ENCODE measurements at places on chromosomes 6 and 20.

- no peak for DNase-seq
These were observed 294.2 kb downstream of the FOXC1 start for GRCh38 chr6:1903780-1904465.

GRCh38 chr6:91694016-91694654 lies 1107.3 kb upstream of the MAP3K7 start:
- no peak for DNase-seq

DNA sequence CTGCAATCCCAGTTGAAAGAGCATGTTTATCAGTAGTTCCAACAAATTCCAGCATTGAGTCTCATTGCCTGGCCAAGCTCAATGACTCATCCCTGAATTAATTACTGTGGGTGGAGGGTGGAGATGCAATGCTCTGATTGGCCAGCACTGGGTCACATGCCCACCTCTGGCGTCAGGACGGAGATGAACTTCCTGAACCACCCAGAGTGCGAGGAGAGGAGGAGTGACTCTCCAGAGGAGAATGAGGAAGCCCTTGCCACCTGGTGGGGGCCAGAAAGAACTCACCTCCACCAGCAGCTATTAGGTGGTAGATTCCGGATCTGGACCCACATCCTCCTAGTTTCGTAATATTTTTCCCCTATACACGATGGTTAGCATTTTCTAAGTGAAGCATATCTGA lies 283.9 kb downstream of the TBC1D7 start:
- DNase-seq: no peak

GRCh38 chr6:160999516-160999915 lies 7.9 kb downstream of the MAP3K4 start:
- no peak for DNase-seq

- no peak for DNase-seq
These were observed 301.2 kb upstream of the HSF2 start for GRCh38 chr6:122098201-122098678.

- no peak for DNase-seq
These were observed 148.8 kb downstream of the PREX1 start for GRCh38 chr20:48679011-48679410.

DNA sequence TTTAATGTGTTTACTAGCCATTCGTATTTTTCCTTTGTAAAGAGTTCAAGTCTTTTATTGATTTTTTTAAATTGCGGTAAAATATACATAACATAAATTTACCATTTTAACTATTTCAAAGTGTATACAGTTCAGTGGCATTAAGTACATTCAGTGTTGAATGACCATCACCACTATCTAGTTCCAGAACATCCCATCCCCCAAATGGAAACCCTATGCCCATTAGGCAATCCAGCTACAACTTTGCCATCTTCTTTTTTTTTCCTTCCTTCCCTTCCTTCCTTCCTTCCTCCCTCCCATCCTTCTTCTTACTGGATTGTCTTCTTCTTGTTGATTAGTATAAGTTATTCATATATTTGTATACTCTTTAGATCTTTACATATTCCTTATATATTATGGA lies 8.6 kb downstream of the LPIN3 start:
- DNase-seq: no peak

GRCh38 chr6:74166849-74167248 lies 470.8 kb downstream of the CD109 start:
- DNase-seq: no peak

- DNase-seq: no peak
These were observed 10.6 kb downstream of the ULBP3 start for GRCh38 chr6:150058231-150058792.

DNA sequence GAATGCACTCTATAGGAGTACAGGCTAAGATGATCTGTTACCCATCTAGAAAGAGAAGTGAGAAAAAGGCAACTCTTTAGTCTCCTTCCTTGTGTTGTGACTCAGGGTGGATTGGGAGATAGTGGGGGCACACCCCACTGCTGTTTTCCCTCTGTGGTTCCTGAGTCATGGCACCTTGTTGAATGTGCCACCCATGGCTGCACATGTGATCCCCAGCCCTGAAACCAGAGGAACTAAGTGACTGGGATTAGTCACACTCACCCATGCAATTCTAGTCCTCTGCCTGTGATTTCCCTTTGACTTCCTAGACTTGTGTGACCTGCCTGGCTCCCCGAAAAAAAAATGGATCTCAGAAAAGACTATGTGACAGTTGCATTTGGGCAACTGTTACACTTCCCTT lies 48.6 kb upstream of the HTR1B start:
- no peak for DNase-seq

- no peak for DNase-seq
These were observed 9.3 kb upstream of the OGFRL1 start for GRCh38 chr6:71279321-71279720.

DNA sequence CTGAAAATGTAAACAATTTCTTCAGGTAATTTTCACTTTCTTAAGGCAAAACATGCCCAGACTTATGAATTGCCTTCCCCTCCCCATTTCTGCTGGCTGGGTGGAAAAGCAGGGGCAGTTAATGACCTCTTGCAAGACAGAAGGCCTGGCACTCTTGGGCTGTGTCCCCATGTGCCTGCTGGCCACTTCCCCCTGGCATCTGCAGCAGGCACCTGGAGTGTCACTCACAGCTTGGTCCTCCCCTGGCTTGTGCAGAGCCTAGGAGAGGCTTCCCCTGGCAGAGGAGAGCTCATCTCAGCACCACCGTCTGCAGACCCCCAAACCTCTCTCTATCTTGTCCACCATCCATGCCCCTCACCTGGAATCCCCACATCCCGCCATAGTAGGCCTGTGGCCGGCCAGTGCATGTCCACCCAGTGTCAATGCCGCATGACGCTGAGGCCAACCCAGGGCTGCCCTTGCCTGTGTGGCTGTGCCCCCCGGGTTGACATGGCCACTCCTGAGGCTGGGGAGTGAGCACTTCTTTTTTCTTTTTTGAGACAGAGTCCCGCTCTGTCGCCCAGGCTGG lies 83.5 kb upstream of the SLC22A23 start:
- no peak for DNase-seq

GRCh38 chr6:150503586-150504339 lies 95.9 kb upstream of the PLEKHG1 start:
- no peak for DNase-seq

DNA sequence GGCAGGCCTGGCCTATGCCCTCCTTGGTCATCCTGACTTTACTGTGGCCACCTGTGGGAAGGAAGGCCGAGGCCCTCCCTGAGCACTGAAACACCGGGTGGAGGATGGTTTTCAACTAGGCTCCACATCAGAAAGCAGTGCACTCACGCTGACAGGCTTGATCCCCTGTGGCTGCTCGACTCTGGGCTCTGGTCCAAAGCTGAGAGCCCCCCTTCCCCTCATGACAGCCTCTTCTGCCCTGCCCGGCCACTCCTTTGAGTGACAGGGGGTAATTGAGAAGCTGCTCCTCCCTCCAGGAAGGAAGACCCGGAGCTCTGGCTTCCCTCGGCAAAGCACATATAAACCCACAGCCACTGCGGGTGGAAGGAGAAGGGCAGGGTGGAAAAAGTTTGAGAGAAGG lies 43.6 kb downstream of the MUC22 start:
- DNase-seq: no peak

DNA sequence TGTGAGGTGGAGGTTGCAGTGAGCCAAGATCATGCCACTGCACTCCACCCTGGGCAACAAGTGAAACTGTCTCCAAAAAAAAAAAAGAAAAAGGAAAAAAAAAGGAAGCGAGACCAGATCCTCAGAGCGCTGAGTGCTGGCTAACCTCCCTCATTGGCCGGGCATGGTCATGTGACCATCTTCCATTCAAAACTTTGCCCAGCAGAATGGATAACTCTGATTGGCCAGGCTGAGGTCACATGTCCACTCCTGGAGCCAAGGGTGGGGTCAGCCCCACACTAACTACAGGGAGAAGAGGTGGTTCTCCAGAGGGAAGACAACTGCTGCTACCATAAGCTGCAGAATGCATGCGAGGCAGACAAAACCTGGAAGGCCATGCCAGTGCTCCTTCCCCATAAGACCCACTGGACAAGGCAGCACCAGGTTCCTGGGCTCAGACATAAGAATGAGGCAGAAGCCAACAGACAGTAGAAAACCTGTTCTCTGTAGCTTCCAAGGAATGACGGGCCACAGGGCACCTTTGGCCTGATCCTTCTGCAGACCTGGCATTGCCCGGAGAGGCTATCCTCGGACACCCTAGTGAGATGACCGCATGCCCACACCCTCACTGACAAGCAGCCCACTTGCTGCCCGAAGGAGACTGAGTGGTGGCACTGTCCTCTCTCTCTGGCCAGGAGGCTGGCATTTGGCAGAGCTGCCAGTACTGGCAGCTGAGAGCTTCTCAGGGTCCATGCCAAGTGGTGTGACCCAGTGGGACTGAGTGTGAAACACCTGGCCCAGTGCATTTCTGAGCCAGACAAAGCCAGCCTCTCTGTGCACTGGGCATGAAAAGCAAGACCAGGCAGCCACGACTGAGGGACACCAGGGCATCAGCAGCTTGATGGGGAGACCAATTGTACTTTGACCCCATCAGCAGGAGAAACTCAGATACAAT lies 311.9 kb upstream of the SULF2 start:
- no peak for DNase-seq

DNA sequence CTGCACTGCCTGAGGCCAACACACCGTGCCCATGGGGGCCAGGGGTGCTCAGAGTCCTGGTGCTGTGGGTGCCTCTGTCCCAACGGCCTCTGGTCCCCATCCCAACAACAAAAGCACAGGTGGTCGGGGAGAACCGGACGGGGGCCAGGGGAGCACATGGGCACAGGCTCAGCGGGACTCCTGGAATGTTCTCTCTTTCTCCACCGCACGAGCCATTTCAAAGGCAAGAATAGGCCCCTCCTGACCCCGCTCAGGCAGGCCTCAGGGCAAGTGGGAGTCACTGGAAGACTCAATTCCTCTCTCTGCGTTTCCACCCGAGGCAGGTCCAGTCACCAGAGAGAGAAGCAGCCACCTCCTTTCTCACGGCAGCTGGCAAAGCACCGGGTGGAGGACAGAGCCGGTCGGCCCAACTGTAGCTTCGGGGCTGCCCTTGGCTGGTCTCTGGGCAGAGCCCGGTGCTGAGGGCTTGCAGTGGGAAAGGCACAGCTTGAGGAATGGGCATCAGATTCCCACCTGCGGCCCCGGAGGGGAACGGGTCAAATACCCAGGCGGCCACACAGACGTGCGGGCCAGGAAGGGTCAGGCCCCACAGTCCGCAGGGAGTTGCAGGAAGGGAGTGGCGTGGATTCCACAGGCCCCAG lies 55.2 kb downstream of the KCNQ2 start:
- DNase-seq: no peak

DNA sequence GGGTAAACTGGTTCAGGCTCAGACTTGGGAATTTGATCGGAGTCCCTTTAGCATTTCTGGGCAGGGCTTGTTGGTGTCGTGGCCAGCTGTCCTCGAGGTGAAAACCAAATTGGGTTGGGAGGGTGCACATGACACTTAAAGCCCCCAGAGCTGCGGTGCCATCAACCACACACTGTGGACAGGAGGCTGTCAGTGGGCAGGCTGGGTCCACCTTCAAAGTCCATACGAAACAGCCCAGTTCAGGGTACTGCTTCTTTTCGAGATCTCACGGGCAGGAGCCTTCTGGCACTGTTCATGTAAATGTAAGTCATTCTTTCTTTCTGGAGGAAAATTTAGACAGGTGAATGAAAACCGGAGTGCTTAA lies 7.0 kb downstream of the SYNJ2 start:
- DNase-seq: no peak

- peak; percentile 78 for DNase-seq
These were observed 7.3 kb downstream of the DNTTIP1 start for GRCh38 chr20:45798935-45799642.

DNA sequence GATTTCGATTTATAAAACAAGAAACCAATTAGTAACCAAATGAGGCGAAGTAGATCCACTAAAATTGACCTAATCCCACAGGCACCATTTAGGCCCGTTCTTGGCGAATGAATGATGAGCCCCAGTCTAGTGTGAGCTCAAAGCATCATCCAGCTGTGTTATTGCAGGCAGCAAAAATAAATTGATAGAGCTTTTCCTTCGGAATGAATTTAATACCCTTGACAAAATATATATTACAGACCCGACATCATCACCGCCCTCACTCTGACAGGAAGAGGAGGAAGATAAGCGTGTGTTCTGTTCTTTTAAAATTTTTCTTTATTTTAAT lies 7.8 kb downstream of the SIM1 start:
- no peak for DNase-seq

DNA sequence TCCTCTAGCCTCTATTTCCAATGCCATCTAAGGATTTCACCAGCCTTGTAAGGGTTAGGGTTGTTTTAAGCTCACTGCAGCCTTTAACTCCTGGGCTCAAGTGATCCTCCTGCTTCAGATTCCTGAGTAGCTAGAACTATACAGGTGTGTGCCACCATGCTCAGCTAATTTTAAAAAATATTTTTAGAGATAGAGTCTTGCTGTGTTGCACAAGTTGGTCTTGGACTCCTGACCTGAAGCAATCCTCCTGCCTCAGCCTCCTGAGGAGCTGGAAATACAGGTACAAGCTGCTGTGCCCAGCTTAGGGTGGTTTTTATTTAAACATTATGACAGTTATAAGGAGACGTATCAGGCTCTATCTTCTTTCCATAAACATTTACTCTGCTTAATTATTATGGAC lies 26.5 kb downstream of the ANKRD6 start:
- no peak for DNase-seq

DNA sequence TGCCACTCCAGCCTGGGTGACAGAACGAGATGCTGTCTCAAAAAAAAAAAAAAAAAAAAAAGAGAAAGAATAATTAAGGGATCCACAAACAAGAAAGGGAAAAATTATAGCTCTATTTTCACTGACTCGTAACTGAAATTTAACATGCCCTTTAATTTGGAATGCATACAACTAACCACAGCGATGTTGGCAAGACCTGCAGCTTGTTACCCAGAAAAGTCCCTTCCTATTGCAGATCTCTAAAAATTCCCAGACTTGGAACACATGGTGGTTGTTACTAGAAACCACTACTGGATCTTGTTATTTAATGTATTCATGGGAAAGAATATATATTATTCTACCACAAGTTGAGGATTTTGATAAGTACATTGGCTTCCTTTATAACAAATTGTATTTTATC lies 27.8 kb upstream of the SMIM28 start:
- no peak for DNase-seq

DNA sequence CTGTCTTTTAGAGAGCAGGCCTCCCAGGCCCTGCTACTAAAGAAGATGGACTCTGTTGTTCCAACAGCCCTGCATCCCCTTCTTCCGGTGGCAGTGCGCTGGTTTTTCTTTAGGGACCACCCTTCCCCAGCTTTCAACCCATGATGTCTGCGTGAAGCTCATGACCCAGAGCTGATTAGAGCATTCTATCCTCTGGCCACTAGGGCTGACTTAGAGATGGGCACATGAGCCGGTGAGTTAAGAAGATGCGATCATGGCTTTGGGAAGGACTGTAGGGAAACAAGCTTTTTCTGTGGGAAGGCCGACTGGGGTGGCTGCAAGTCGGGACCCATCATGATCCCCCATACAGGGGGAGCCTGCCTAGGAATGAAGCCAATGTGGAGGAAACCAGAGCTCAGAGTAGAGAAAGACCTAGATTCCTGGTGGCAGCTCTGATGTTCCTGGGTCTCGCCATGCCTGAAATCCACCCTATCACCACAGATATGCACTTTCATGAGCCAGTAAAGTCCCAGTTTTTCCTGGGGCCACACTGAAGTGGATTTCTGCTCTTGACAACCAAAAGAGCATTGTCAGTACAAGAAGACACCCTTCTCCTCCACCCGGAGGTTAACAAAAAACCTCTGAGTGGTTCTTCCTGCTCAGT lies 29.1 kb upstream of the STX16 start:
- no peak for DNase-seq

Data from CD8-positive, alpha-beta T cell (primary cell).